Natural killer cell (primary cell): ENCODE measurements at places on chromosomes 7 and 10.

GRCh38 chr10:4481192-4481591, 344.8 kb upstream of the AKR1E2 start:
- DNase-seq = no peak

DNA sequence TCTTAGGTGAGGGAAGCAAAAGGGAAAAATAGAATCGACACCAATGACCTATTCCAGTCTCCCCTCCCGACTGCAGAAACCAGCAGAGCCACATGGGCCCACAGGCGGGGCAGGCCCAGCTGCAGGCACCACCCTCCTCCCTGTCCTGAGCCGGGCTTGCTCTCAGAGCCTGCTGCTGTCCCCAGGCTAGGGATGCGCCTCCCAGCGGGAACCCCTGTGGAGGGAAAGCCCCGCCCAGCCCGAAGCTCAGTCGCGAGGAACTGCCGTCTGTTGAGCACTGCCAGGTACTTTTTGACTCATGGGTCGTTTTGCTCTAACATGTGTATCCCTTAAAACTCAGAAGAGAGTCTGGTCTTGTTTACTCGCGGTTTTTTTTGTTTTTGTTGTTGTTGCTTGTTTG, 124.5 kb upstream of the RET start:
- no peak for DNase-seq

GRCh38 chr10:70775679-70776454, 9.3 kb downstream of the TBATA start:
- DNase-seq = peak; percentile 12

GRCh38 chr10:18689498-18689897, 30.3 kb downstream of the ARL5B start:
- DNase-seq = no peak

- DNase-seq = peak; percentile 34
Observed at GRCh38 chr7:37901236-37901827, 15.3 kb downstream of the SFRP4 start.

GRCh38 chr7:115635876-115636275, 394.7 kb downstream of the TFEC start:
- no peak for DNase-seq

DNA sequence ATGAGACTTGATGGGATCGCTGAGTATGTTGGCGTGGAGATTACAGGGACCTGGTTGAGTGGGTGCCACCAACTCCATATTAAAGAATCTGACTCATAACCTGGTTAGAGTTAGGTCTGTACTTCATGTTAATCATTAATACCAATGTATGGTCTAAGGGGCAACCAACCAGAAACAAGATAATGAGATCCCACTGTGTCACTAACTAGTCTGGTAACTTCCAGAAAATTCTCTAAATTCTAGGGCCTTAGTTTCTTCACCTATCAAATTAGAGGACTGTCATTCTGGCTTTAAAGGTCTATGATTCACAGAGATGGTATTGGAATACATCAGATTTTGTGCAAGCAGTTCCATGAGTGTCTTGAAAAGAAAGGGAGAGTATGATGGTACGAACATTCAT, 102.2 kb downstream of the SNX10 start:
- DNase-seq = no peak

GRCh38 chr7:43195256-43195655, 82.8 kb downstream of the HECW1 start:
- DNase-seq = no peak

DNA sequence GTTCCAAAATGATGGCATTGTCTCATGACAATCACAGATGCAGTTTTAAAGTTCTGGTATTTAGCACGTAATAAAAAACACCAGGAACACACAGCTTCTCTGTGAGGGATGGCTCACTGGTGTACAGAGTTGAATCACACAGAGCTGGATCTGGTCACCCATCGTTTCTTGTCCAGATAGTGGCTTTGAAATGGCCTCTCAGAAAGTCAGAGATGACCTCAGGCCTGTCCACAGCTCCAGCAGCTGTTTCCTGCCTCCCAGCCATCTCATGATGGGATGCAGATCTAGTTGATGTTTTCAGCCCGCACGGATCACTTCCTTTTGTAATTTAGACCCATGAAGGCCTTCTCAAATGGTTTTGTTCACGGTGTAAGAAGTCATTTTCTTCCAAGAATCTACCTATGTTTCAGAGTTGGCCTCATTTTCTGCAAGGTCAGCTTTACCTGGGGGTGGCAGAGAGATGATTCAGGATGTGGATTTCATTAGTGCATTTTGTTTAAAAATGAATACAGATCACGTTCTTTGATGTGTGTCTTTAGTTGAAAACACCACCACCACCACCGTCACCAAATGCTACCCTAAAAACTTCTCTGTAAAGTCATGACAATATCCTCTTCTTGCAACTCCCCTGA, 166.2 kb downstream of the SNX10 start:
- no peak for DNase-seq

DNA sequence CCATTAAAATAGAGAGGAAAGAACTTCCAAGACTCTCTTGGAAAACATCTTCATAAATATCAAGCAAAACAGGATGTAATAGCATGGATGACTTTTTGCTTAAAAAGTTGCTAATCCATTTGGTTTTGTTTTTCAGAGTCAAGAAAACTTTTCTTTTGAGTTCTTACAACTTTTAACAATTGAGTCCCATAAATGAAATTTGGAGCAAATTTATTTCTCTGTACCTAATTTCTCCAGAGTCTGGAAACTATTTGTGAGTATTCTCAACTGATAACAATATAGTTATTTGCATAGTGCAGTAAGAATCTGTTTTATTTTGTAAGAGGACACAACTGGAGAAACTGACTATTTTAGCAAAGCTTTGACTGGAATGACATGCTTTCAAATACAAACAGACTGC, 606.3 kb upstream of the IGFBP3 start:
- DNase-seq = no peak

GRCh38 chr10:101047961-101048892, 13.6 kb upstream of the KAZALD1 start:
- DNase-seq = no peak

GRCh38 chr7:26659121-26659520, 205.3 kb downstream of the SKAP2 start:
- DNase-seq = no peak

DNA sequence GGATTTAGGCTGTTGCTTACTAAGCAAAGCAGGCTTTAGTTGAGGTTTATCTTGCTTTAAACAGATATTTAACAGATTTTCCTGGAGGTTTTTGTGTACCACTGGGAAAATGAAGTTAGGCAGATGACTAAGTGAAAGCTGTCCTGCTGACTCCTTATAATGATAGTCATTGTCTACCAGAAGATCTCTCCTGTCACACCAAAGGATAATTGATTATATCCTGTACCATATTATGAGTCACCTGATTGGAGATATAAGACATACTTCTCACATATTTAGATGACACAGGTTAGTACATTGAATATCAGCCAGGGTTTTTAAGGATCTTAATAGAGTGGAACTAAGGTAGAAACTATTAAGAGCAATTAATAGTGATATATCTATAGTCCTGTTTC, 68.4 kb downstream of the PTEN start:
- no peak for DNase-seq

DNA sequence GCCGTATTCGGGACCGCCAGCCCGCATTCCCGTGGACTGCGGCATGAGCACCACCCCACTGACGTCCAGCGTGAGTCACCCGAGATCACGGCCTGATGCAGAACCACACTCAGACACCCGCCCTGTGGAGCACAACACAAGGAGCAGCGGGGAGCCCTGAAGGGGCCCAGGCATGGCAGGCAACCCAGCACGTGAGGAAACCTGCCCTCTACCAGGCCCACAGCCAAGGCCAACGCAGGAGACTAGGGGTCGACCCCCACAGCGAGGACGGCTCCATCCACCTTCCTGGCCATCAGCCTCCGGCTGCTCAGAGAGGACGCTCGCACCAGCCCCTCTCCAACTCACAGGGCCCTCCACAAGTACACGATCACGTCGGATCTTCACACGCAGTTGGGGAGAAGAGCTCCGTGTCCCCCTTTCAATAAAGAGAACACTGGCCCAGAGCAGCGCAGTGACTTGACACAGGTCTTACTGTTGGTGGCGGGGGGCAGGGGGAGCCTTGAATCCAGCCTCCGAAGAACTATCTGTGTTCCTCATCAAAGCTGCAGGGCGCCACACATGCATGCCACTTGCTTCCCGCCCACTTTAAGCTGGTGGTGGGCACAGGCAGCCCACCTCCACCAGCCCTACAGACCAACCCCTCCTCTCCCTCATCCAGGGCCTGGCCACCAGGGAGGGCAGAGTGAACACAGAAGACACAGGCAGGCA, 22.0 kb downstream of the MAD1L1 start:
- DNase-seq = no peak

- no peak for DNase-seq
Observed at GRCh38 chr7:55375237-55375636, 10.1 kb downstream of the LANCL2 start.

DNA sequence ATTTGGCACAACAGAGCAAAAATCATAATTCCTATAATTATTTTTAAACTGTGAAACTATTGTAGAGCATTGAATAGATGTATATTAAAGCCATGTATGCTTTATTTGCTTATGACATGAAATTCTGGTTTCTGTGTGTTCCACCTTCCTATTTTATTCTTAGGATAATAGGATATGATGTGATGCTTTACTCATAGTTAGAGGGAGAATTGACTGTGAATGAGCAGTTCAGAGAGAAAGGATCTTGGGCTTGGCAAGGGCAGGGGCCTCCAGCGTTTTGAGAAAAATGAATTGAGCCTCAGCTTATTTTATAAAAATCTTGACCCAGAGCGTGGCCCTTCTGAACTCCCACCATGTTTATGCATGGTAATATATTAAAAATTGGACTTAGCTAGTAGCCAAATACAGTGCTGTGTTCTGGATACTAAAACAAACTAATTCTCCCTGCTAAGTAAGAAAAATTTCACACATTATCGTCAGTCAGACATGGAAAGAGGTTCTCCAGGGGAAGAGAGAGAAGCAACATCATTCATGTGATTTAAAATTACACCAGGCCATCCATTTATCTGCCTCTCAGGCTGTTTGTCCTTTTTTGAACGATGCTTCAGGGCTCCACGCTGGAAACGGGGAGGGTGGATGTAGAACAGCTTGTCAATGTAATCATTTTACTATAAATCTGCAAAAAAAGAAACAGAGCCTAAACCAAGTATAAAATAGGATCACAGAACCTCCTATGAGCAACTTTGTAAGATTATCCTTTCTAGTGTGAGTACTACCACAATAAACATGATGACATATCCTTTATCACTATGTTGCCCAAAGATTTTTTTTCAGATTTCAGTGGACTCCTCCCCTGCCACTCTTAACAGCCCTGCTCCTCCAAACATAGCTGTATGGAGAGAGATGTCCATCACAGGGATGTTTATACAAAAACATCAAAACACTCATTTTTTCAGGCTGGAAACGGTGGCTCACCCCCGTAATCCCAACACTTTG, 258.1 kb upstream of the C7orf33 start:
- no peak for DNase-seq

GRCh38 chr10:129949891-129950291, 14.2 kb downstream of the EBF3 start:
- DNase-seq = no peak

DNA sequence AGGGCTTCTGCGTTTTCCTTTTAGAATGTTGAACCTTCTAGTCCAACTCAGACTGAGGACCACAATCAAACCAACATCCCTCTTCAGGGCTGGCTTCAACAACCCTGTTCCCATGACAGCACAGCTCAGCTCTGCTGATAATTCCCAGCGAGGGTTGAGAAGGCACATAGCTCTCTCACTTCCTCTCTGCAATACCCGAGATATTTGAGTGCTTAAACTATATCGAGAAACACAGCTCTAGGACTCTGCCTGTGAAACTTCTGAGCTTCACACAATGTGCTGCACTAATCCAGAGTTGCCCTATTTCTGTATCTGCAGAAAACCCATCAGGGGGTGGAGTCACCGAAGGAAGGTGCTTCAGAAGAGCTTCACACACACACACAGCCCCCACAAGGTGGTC, 1.6 kb upstream of the ADARB2 start:
- no peak for DNase-seq

- DNase-seq = no peak
Observed at GRCh38 chr7:108294595-108294994, 161.6 kb downstream of the NRCAM start.

DNA sequence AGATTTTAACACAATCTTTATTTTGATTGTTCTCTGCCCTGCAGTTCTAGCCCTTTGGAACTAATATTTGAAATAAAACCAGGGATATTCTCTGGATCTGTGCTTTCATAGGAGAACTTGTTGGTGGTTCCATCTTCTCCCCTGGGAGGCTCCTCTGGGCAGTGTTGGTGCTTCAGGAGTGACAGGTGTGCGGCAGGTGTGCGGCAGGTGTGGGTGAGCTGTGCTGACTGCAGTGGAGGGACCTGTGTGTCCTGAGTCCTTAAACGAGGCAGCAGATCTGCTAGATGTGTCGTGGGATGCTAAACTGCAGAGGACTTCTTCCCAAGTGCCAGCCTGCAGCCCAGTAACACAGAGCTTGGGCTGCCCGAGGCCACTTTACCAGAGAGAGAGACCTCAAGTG, 98.4 kb downstream of the LYZL1 start:
- DNase-seq = no peak

DNA sequence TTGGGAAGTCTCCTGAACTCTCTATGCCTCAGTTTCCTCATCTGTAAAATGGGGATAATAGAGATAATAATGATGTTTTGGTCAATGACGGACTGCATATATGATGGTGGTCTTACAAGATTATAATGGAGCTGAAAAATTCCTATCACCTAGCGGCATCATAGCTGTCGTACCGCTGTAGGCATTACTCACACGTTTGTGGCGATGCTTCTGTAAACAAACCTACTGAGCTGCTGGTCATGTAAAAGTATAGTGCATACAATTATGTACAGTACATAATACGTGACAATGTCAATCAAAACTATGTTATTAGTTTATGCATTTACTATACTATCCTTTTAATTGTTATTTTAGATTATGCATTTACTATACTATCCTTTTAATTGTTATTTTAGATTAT, 339.1 kb upstream of the NPVF start:
- no peak for DNase-seq

DNA sequence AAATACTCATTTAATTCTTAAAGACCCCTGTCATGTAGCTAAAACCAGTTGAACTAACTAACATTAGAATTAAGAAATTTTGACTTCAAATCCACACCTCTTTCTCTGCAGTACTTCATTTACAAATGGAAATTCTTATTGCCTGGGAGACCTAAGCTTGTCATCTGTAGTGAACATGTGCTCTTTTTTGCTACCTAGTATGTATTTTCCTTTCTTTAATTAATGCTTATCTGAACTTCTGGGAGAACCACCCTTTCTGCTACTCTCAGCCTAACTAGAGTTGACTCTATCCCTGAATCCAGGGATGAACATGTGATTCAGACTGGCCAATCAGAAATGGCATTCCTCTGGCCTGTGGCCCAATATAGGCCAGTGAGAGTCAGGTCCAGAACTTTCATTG, 75.9 kb upstream of the A1CF start:
- no peak for DNase-seq

GRCh38 chr7:47951374-47951773, 3.1 kb upstream of the PKD1L1 start:
- DNase-seq = no peak

DNA sequence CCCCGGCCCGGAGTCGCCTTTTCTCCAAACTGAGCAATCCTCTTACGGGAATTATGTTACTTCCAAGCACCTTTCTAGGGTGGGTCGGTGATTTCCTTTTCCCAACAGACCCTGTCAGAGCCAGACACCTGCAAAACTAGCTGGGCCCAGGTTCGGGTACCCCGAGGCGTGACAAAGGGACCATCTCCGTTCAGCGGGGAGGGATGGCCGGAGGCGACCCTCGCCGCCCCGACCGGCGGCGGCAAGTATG, 445 bp downstream of the PPA1 start:
- no peak for DNase-seq

GRCh38 chr7:39446546-39446945, 119.7 kb upstream of the YAE1 start:
- no peak for DNase-seq
